ENCODE measurements at places on chromosomes 5 and 9.

DNA sequence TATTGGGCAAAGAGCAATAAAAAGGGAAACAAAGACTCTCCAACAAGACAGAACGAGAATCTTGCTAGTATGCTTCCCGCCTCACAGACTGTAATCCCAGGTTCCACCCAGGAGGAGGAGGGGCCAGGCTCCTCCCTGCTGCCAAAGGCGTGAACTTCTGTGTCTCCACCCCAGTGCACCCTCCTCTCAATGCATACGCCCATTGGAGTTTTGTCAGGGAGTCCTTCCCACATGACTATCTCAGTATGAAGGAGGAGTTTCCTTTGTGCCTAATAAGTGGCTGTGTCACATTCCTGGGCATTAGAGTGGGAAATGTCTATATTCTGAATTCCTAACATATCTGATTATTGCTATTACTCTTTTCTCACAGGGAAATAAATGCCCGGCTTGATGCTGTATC lies 106.4 kb upstream of the DHFR start:
- no peak for DNase-seq

DNA sequence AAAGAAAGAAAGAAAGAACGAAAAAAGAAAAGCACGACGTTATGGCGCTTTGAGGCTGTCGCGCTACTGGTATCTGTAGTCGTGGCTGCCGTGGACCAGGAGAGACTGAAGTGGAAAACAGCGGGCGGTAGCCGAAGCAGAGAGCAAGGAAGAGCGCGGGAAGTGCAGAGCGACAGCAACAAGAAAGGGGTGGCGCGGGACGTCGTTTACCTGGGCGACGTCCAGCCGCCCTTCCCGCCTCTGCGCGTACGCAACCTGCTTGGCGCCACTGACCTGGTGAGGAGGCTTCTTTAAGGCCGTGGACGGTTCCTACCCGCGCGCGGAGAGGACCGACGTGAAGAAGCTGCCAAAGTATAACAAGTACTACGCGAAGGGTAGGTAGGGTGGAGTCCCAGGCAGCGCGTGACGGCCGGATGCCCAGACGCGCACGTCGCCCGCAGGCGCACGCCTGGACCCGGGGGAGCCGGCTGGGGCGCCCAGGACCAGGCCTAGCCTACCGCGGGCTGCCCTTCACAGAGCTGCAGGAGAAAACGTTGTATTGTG lies 15.4 kb downstream of the CCL28 start:
- peak; percentile 76 for DNase-seq

- no peak for DNase-seq
Measured at GRCh38 chr9:37331871-37332270, 90.6 kb upstream of the GRHPR start.

GRCh38 chr5:13708906-13709305 lies 235.6 kb downstream of the DNAH5 start:
- DNase-seq = no peak

DNA sequence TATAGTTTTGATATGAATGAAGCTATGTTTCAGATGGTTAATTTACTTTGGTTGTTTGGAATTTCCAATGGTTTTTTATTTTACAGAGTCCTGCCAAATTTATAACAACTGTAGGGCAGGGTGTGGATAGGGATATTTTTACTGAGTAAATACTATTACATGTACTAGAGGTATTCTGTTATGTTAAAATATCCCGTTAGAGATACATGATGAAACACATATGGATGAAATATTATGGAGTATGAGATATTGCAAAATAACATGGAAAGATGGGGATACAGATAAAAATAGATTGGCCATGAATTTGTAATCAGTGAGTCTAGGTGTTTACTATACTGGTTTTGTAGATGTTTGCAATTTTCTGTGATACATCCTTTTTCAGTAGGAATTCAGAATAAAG lies 76.7 kb downstream of the RAB24 start:
- DNase-seq = no peak

Data from GM10248 (cell line).